Activated naive CD4-positive, alpha-beta T cell treated with anti-CD3 and anti-CD28 coated beads, Interleukin-2, amount 10 ng/mL, durations not matched to agents 7 days and 5 days (primary cell): ENCODE measurements at places on chromosomes 6 and 20.
A peak's percentile ranks its signal among the peaks of the same experiment; 100 is the strongest.

GRCh38 chr6:32151181-32151862 is 417 bp downstream of the PRRT1 start:
- no peak for DNase-seq

- no peak for DNase-seq
These were observed 5.1 kb upstream of the MRS2 start for GRCh38 chr6:24397631-24398030.

DNA sequence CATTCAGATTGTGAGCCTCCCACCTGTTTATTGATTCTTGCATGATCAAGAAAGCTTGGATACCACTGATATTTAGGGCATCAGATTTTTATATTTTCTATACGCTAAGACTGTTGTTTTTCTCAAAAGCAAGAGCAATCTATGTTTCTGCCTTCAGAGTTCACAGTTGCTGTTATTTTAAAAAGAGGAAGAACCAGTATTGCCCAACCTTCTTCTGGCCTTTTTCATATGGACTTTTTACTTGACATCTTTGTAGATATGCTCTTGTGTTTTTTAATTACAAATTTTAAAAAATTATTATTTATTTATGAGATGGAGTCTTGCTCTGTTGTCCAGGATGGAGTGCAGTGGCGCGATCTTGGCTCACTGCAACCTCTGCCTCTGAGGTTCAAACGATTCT is 28.9 kb downstream of the SLC17A5 start:
- DNase-seq, result no peak

GRCh38 chr6:124573953-124574352 is 388.3 kb upstream of the RNF217 start:
- DNase-seq, result no peak

DNA sequence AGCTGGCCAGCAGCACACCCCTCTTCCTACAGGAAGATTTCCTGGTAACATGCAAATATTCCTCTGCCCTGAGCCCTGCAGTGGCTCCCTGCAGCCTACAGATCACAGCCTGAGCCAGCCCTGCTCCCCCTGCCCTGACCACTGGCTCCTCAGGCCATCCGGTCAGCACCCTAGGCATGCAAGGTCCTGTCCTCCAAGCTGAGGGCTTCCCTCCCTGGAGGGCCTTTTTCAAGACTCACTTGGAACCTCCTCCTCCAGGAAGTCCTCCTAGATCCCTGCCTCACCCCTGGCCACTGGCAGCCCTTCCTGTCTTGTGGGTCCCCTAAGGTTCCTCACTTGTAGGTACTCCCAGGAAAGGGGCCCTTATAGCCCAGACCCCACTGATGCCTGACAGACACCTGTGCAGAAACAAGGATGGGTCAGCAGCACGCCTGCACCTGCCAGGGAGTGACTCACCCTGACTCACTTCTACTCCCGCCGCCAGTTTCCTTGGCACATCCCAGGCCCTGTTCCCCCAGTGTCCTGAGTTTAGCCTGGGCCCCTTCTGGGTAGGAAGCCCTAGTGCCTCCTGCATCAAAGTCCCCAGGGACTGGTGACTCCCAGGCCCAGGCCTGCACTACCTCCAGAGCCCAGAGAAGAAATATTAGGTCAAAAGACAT is 3.2 kb downstream of the SLC4A11 start:
- no peak for DNase-seq

- peak; percentile 74 for DNase-seq
These were observed 46.3 kb downstream of the MCM8 start for GRCh38 chr20:5996765-5997164.

DNA sequence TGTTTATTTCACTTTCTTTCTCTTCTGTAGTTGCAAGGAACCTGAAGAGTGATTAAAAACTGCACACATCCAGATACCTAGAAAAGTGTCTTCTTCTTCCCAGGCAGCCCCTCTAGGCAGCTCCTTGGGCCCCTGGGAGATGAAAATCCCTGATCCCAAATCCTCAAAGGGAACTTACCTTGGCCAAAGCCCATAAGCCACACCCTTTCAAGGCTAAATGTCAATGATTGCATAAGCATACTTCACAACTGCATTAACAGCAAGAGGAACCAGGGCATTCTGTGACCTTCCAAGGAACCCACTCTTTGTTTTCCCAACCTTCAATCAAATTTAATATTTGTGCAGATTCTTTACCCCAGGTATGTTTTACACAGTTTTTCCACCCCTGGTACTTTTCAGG is 4.4 kb upstream of the HMGN3 start:
- DNase-seq, result no peak

DNA sequence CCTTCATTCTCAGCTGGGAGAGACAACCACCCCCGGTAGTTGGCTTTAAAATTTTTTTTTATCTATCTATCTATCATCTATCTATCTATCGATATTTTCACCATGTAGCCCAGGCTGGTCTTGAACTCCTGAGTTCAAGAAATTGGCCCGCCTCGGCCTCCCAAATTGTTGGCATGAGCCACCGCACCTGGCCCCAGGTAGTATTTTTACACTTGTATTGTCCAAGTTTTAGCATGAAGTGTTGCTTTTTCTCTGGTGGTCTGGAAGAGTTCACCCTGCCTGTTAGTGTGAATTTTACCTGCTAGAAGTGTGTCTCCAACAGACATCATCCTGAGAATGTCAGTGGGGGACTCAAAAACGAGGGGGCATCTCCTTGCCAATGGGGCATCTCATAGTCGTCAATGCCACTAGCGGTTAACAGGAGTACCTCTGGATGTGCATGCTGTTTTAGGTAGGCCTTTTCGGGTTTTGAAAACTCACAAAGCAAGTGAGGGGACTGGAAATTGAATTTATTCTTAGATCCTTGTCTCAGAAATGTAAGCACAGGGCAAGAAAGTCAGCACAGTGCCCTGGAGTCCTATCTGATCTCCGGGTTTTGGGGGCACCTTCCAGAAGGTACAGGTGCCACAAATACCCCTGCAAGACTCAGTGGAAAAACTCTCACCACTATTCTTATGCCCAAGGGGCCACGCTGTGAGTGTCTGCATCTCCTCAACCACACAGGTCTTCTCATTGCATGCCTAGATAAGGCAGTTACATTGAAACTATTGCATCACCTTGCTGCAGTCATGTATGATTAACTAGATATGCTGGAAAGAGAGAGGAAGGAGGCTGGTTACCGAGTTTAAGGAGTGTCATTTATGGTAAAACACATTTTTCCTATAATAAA is 37.1 kb downstream of the TNFAIP3 start:
- DNase-seq, result peak; percentile 34

DNA sequence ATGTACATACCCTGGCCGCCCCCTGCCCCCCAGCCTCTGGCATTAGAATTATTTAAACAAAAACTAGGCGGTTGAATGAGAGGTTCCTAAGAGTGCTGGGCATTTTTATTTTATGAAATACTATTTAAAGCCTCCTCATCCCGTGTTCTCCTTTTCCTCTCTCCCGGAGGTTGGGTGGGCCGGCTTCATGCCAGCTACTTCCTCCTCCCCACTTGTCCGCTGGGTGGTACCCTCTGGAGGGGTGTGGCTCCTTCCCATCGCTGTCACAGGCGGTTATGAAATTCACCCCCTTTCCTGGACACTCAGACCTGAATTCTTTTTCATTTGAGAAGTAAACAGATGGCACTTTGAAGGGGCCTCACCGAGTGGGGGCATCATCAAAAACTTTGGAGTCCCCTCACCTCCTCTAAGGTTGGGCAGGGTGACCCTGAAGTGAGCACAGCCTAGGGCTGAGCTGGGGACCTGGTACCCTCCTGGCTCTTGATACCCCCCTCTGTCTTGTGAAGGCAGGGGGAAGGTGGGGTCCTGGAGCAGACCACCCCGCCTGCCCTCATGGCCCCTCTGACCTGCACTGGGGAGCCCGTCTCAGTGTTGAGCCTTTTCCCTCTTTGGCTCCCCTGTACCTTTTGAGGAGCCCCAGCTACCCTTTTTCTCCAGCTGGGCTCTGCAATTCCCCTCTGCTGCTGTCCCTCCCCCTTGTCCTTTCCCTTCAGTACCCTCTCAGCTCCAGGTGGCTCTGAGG is 7.6 kb downstream of the CDKN1A start:
- DNase-seq, result no peak

- DNase-seq, result no peak
These were observed 15.0 kb downstream of the BTN2A1 start for GRCh38 chr6:26472549-26473290.

- no peak for DNase-seq
These were observed 27.6 kb downstream of the CD40 start for GRCh38 chr20:46145713-46146112.

GRCh38 chr6:90078513-90079289 is 184.4 kb downstream of the GJA10 start:
- DNase-seq, result peak; percentile 57

- no peak for DNase-seq
These were observed 49.2 kb downstream of the TBC1D32 start for GRCh38 chr6:121285041-121285440.

- no peak for DNase-seq
These were observed 433.7 kb upstream of the CHD6 start for GRCh38 chr20:42051921-42052320.

GRCh38 chr6:109292983-109293586 is 89.2 kb downstream of the CD164 start:
- no peak for DNase-seq

- no peak for DNase-seq
These were observed at the start of gene BNIP5 for GRCh38 chr6:36336779-36337241. Gene BNIP5, minus strand, starts transcription at chr6:36336888. Its CDS starts 6,198 bp downstream, at chr6:36330690.

DNA sequence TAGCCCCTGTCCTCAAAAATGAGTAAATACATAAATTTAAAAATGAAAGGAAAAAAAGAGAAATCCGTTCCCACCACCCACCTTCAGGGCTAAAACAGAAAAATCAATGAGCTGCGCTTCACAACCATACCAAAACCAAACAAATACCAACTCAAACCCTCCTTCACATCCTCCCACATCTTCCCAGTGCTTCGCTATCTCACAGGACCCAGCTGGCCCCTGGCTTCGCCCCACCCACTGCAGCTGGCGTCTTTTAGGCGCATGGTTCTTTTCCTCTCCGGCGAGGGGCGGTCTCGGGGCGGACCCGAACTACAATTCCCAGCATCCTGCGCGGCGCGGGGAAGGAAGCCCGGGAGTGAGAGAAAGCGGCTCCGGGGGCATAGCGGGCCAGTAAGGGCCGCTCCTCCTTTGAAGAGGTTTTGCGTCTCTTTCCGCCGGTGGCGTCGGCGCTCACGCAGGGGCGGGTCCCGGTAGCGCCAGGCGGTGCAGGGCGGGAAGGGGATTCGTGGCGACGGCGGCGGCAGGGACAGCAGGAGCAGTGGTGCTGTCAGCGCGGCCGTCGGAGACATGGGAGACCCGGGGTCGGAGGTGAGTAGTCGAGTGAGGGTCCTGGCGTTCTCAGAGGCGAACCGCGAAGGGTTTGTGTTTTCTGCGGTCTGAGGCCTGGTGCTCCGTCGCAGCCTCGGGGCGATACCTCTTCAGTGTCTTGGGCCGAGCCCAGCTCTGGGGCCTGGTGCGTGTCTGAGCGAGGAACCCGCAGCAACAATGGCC is at the start of gene ZNF451:
ZNF451 (plus strand) TSS at position 502 of the 771 bp plus-strand sequence; CDS start at position 568, 66 bp downstream.
- peak; percentile 98 for DNase-seq

- DNase-seq, result no peak
These were observed 1021.6 kb upstream of the FLRT3 start for GRCh38 chr20:15359056-15359455.

- DNase-seq, result no peak
These were observed 154.3 kb downstream of the PREX1 start for GRCh38 chr20:48673507-48673906.

GRCh38 chr6:137697267-137697938 is 169.7 kb upstream of the TNFAIP3 start:
- DNase-seq, result no peak

GRCh38 chr6:157099912-157100593 is 223.3 kb downstream of the TMEM242 start:
- peak; percentile 52 for DNase-seq

GRCh38 chr6:125099211-125100073 is 54.1 kb upstream of the TPD52L1 start:
- DNase-seq, result peak; percentile 44

GRCh38 chr20:24648481-24648880 is 179.1 kb downstream of the SYNDIG1 start:
- no peak for DNase-seq

DNA sequence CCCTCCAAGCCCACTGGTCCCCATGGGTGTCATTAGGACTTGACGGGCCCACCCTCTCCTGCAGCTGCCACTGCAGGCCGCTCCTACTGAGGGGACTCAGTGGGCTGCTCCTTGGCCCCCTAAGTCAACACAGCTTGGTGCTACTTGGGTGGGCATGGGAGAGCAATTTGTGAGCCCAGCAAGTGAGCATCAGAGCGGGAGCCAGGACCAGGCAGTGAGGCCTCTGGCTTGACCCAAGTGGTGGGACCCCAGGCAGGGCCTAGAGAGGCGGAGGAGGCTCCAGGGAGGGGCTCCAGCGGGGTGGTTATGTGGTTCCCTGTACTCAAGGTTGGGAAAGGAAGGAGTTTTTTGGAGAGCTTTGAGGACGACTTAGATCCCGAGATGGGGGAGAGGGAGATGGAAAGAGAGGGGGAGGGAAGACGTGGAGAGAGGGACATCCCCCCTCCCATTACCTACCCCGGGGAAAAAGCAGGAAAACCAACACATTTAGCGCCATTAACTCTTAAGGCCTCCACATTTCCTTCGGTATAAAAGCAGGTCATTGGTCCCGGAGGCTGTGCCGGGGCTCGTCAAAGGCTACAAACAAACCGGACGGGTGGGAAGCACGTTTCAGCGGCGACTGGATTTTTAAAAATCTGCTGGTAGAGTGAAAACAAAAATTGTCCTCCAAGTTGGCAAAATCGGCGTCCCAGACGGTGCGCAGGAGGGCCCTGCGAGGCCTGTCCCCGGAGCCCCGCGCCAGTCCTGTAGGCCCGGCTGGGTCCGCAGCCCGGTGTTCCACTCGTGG is 8.8 kb downstream of the FOXC1 start:
- DNase-seq, result no peak

GRCh38 chr20:41690702-41691101 is 72.5 kb upstream of the CHD6 start:
- no peak for DNase-seq

DNA sequence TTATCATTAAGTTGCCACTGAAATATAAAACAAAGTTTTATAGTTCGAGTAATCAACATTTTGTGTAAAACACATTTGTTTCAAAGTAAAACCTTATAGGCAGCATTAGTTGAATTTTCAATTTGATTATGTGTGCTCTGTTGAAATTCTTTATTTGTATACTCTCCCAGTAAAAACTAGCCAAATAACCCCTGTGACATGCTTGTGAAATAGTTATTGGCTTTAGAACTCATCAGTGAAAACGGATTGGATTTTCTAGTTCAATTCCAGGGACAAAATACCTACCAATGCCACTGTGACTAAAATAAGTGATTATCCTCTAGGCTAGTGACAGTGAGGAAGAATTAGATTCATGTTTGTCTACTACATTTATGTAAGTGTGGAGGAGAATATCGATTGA is 212.9 kb downstream of the TMEM200A start:
- no peak for DNase-seq

- no peak for DNase-seq
These were observed 263.4 kb downstream of the RIMS1 start for GRCh38 chr6:72149715-72150114.

DNA sequence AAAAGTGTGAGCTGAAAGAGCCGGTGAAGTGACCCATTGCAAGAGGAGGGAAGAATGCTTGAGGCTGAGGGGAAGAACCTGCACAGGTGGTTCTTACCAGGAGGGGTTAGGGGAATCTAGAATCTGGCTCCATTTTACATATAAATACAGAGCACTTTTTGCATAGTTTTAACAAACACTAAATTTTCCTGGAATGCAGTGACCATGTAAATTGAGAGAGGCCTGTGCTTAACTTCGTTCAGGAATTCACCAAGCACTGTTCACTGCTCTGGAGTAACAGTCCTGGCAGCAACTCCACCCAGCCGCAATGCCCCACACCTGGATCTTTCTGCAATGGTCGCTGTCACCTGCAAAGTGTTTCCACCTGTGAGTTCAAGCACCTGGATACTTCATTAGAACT is 13.2 kb upstream of the RIPOR3 start:
- DNase-seq, result no peak
